Hindlimb muscle (tissue), 1 donor: ENCODE measurements at places on chromosomes 7 and 10. TPM values are rescaled to one million over a fixed set of nuclear protein-coding genes. Genes with fewer than 3 reads are reported as not detected.

- no peak for DNase-seq
These were observed 101.2 kb downstream of the ARL4A start for GRCh38 chr7:12788591-12788990.

The SFMBT2 gene
- polyA plus RNA-seq = 7.9 TPM

GRCh38 chr10:43574906-43575305 lies 490 bp upstream of the ZNF239 start:
- DNase-seq = no peak

DNA sequence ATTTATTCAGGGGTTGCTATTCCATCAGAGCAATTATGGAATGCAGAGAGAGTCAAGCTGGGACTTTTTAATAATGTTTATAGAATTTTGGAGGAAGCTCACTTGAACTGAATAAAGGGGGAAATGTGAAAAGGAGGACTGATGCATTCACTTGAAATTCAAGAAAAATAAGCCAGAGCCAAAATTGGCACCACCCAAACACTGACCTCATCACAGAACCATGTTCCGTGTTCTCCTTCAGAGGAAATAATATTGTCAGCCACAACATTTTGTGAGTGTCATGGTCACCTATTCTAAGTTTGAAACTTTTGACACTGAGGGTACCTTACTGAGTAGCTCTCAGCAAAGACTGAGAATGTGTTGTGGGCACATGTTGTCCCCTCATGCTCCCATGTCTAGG lies 207.0 kb downstream of the ANK3 start:
- DNase-seq = no peak

DNA sequence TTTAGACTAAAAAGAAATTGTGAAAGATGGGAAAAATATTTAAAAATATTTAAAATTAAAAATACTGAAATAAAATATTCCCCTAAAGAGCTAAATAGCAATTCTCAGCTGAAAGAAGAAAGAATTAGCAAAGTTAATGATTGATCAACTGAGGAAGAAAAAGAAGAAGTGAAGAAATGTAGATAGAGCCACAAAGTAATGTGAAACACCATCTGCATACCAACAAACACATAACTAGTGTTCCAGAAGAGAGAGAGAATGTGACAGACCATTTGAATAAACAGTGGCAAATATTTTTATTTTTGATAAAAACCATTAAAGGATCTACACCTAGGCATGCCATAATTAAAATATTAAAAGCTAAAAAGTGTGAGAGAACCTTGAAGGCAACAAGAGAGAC lies 784.5 kb upstream of the ZWINT start:
- DNase-seq = no peak

The SAMD9L gene
- 4.8 TPM for polyA plus RNA-seq

GRCh38 chr7:96901822-96902445 lies 103.4 kb upstream of the DLX6 start:
- DNase-seq = no peak

DNA sequence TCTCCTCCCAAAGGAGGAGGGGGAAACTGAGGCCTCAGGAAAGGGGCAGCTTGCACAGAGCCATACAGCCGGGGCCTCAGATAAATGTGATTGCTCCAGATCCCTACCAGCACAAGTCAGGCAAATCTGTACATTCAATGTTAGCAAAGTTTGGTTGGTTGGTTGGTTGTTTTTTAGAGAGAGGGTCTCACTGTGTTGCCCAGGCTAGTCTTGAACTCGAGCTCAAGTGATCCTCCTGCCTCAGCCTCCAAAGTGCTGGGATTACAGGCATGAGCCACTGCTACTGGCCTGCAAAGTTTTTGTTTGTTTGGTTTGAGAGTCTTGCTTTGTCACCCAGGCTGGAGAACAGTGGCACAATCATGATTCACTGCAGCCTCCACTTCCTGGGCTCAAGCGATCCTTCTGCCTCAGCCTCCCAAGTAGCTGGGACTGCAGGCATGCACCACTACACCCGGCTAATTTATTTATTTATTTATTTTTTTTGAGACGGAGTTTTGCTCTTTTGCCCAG lies 30.0 kb upstream of the TNRC18 start:
- no peak for DNase-seq

GRCh38 chr10:14225379-14225778 lies 105.3 kb downstream of the FRMD4A start:
- DNase-seq = no peak

- DNase-seq = no peak
These were observed 187.6 kb upstream of the NEBL start for GRCh38 chr10:21084700-21085099.

GRCh38 chr10:27470885-27471284 lies 33.2 kb upstream of the RAB18 start:
- DNase-seq = no peak

The HOXA5 gene
- polyA plus RNA-seq = 7.0 TPM

DNA sequence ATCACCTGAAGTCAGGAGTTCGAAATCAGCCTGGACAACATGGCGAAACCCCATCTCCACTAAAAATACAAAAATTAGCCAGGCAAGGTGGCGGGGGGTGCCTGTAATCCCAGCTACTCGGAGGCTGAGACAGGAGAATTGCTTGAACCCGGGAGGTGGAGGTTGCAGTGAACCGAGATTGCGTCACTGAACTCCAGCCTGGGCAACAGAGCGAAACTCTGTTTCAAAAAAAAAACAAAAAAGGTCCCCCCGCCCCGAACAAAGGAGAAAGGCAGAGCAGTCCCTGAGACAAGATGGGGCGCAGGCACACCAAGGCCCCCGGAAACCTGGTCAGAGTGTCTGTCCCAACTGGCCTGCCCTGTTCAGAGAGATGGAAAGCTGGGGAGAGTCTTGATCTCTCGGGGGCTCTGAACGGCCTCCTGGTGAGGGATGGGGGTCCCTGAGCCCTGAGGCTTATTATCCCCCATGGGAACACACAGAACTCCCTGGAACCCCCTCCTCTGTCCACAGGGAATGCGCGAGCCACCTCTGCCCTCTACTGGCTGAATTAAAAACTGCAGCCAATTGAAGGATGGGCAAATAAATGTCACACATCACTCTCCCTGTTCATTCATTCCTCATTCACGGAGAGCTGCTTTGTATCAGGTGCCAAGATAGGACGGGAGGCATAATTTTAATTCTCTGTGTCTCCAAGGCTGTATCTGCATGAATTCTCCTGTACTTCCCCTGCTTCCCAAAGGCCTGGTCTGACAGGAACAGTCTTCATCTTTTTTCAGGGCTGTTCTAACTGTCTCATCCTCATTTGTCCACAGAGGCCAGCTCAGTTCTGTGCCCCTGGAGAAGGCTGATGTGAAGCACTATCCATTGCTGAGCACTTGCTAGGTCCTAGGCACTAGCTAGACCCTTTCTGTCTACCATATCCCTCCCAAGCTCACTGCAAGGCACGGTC lies 28.9 kb downstream of the MAT1A start:
- DNase-seq = no peak

The RBP4 gene
- 16.0 TPM for polyA plus RNA-seq

The ALOX5 gene
- 1.9 TPM for polyA plus RNA-seq

The PRR15 gene
- polyA plus RNA-seq = not detected

The CHAT gene
- polyA plus RNA-seq = not detected

The CNTNAP2 gene
- polyA plus RNA-seq = 10.1 TPM

GRCh38 chr7:70487428-70487827 lies 644.5 kb upstream of the GALNT17 start:
- DNase-seq = no peak

The AFAP1L2 gene
- polyA plus RNA-seq = 40.2 TPM

DNA sequence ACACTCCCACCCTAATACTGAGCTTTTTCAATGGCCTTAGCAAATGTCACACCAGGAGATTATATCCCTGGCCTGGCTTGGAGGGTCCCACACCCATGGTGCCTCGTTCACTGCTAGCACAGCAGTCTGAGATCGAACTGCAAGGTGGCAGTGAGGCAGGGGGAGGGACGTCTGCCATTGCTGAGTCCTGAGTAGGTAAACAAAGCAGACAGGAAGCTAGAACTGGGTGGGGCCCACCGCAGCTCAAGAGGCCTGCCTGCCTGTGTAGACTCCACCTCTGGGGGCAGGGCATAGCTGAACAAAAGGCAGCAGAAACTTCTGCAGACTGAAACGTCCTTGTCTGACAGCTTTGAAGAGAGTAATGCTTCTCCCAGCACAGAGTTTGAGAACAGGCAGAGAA lies 338.9 kb upstream of the MBL2 start:
- no peak for DNase-seq

DNA sequence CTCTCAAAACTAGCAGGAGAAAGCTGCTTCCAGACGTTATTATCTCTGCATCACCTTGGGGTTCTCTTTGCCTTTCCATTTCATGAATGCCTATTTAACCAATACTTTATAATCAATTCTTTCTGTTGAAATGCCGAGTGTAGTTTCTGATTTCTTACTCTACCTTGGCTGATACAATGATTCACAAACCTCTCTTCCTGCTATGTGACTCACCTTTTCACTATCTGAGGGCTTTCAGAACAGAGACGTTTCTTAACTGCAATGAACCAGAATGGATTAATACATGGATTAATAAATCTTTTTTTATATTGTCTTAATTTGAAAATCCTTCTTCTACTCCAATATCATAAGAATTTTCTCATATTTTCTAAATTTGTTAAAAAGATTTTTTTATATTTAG lies 46.4 kb upstream of the ZNF746 start:
- DNase-seq = no peak

DNA sequence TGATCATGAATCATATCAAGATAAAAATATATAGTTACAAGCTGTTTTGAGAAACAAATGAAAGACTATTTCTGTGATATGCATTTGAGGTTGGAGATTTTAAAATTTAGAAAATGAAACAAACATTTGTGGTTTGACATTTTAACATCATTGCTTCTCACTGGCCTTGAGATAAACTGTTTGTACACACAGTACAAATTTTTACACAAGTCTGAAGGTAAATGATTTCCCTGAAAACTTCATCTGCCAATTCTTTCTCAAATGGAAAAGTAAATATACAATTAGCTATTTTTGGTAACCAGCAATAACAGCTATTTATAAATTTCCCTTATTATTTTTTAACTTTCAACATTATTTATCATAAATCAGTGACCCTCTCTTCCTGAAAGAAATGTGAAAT lies 38.6 kb downstream of the ZNF800 start:
- no peak for DNase-seq

DNA sequence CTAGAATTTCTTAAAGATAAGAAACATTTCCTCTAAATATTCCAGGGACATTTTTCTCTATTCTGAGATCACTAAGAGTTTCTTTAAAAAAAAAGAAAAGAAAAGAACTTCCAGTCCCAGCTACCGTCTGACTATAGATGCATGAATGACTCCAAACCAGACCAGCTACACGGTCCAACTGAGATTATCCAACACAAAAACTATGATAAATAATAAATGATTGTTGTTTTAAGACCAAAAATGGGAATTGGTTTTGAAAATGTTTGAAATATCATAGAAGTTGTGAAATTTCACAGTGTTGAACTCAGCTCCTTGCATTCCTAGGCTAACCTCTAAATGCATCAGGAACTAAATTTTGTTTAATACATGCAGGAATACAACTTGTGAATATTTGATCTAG lies 1619.6 kb upstream of the LRRTM3 start:
- no peak for DNase-seq

GRCh38 chr10:84352251-84352842 lies 24.0 kb downstream of the CCSER2 start:
- DNase-seq = no peak

GRCh38 chr7:112897839-112898431 lies 107.7 kb upstream of the TMEM168 start:
- no peak for DNase-seq
